ENCODE measurements at places on chromosomes 7 and 10. TPM values are rescaled to one million over a fixed set of nuclear protein-coding genes. Genes with fewer than 3 reads are reported as not detected.

- H3K4me1 ChIP-seq: no peaks in the 10 kb centered on the region
- H3K27me3 ChIP-seq: no peaks in the 10 kb centered on the region
- no peaks in the 10 kb centered on the region for H3K36me3 ChIP-seq
Measured at GRCh38 chr7:139784648-139785047, 6.8 kb upstream of the HIPK2 start.

DNA sequence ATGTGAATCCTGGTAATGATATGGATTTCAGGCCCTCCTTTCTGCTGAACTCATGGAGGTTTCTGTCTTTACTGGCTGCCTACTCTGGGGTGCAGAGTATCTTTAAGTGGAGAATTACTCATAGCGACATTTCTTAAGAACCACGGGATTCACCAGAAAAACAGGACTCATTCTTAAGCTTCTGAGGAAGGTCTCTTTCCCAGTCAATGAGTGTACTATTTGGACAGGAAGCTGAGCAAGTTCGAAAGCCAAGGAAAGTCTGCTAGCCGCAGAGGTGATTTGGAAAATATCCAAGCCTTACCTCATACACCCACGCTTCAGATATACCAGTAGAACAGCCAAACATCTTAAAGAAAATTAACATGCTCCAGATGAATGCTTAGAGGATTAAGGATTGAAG, 377.6 kb upstream of the MYO3A start:
- DNase-seq: no peak
- no peaks in the 10 kb centered on the region for H3K36me3 ChIP-seq
- H3K27me3 ChIP-seq: no peaks in the 10 kb centered on the region
- no peak overlapping the region for H3K27ac ChIP-seq

DNA sequence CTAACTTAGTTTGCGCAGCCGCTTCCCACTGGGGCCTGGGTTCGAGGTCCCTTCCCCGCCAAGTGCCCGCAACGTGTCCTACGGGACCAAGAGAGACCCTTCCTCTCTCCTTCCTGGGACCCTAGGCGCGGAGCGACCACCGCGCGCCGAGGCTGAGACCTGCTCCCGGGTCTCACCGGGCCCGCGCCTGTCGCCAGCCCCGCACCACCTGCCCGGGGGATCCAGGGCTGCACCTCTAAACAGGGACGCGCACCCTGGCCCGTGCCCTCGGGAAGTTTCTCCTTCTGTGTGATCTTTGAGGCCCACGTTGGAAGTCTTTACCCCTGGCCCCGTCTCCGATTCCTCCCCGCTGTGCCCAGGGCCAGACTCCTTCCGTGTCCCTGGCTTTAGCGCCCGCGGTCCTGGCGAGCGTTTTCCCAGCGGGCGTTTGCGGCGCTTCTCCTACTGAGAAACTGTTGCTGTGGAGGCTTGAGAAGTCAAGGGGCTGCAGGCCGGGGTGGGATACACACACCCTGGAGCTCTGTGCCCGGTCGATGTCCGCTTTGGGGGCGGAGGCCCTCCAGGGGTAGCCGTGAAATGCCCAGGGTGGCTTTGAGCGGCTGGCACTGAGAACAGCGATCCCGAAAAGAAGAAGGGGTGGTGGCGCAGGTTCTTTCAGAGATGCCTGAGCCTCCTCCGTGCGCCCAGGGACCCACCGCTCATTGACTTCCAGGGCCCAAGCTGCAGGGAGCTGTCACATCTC, 575 bp downstream of the PLPP4 start:
- H3K27me3 ChIP-seq: peaks cover 39% of the 10 kb centered on the region
- DNase-seq: no peak
- no peak overlapping the region for H3K27ac ChIP-seq
- H3K4me3 ChIP-seq: peak overlapping the region; percentile 55
- no peaks in the 10 kb centered on the region for H3K36me3 ChIP-seq
- H3K4me1 ChIP-seq: peaks cover 4% of the 10 kb centered on the region

DNA sequence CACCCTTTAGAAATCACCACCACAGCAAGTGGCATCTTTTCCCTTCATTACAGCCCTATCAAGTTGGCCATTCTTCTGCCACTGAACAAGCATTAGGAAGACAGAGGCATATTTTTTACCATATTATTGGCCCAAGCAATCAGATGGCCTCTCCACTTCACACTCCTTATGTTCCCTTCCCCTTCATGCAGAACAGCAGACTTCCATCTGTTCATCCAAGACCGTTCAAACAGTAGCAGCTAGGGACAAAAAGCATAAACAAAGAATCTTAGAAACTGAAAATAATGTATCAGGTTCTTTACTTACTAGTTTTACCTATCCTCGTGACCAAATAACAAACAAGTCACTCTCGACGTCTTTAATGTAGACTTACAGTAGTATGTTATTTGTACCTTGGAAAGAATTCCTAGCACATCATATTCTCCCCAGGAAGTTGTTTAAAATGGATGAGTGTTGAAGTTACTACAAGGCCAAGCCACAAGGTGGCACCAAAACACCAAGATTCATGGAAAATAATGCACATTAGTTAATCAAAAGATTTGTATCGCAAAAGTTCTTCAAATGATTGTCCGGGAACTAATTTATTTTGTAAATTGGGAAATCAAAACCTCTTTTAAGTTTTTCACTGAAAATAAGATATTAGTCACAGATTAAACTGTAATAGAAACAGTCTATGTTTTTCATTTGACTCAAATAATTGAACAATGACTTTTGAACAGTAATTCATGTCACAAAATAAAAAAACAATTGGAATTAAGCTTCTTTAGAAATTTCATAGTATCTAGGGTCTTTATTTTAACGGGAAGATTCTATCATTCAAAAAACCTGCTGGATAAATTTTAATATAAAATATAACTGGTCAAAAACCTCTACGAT, 112.1 kb downstream of the VPS41 start:
- H3K4me3 ChIP-seq: no peak overlapping the region
- DNase-seq: peak; percentile 27
- H3K36me3 ChIP-seq: no peaks in the 10 kb centered on the region
- H3K27ac ChIP-seq: no peak overlapping the region

DNA sequence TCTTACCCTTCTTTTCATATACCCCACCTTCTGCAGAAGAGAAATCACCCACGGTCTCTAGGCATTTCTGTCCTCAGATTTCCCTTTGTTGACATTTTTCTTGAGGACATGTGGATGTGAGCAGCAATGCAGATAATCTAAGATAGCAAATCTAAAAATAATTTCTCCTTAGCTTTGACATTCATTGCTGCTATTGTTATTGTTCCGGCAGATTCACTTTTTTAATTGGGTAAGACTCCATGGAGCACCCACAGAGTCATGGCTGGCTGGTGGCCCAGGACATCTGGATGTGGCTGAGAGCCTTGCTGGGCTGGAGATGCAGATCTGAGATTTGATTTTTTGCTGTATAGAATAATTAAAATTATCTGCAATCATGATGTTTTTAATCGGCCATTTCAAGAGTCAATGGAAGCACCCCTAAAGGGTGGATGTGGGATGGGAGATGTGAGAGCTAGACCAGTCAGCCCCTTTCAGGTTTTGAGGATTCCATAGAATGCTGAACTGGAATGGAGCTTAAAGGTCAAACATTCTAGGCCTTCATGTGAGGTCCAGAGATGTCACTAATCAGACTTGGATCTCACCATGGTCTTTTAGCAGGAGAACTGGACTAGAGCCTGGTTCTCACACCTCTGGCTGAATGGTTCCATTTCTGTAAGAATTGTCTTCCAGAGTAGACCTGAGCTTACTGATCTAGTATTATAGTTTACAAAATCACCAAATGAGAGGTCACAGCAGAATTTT, 37.5 kb downstream of the TAS2R41 start:
- H3K27me3 ChIP-seq: no peaks in the 10 kb centered on the region
- H3K4me1 ChIP-seq: no peaks in the 10 kb centered on the region
- DNase-seq: no peak
- H3K36me3 ChIP-seq: no peaks in the 10 kb centered on the region

DNA sequence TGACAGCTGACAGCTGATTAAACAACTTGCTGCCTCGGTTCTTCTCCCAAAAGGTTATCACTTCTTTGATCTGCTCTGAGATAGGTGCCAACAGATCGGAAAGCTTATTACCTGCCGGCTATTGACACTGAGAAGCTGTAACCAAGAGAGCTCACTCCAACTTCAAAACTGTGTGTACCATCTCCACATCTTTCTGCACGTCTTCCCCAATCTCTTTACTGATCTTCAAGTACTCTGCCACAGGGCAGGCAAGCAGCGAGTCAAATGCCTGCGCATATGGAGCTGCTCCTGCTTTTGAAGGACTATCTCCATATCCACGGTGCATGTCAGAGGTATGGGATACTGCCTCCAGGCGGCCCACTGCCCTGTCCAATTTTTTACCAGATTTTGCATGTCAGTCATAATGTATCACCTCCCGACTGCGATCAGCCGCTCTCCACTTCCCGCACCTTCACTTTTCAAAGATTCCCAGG, 352 bp upstream of the ZNF485 start:
- peak overlapping the region; percentile 58 for H3K27ac ChIP-seq
- no peak for DNase-seq
- no peaks in the 10 kb centered on the region for H3K36me3 ChIP-seq

DNA sequence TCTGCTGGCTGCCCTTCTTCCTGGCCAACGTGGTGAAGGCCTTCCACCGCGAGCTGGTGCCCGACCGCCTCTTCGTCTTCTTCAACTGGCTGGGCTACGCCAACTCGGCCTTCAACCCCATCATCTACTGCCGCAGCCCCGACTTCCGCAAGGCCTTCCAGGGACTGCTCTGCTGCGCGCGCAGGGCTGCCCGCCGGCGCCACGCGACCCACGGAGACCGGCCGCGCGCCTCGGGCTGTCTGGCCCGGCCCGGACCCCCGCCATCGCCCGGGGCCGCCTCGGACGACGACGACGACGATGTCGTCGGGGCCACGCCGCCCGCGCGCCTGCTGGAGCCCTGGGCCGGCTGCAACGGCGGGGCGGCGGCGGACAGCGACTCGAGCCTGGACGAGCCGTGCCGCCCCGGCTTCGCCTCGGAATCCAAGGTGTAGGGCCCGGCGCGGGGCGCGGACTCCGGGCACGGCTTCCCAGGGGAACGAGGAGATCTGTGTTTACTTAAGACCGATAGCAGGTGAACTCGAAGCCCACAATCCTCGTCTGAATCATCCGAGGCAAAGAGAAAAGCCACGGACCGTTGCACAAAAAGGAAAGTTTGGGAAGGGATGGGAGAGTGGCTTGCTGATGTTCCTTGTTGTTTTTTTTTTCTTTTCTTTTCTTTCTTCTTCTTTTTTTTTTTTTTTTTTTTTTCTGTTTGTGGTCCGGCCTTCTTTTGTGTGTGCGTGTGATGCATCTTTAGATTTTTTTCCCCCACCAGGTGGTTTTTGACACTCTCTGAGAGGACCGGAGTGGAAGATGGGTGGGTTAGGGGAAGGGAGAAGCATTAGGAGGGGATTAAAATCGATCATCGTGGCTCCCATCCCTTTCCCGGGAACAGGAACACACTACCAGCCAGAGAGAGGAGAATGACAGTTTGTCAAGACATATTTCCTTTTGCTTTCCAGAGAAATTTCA, 1.7 kb downstream of the ADRB1 start:
- no peak for DNase-seq
- no peak overlapping the region for H3K27ac ChIP-seq
- H3K36me3 ChIP-seq: no peaks in the 10 kb centered on the region
- H3K4me3 ChIP-seq: peak overlapping the region; percentile 37
- H3K27me3 ChIP-seq: peaks cover 44% of the 10 kb centered on the region
- H3K4me1 ChIP-seq: no peaks in the 10 kb centered on the region

GRCh38 chr10:8054244-8054493, 319 bp upstream of the GATA3 start:
- no peaks in the 10 kb centered on the region for H3K36me3 ChIP-seq
- no peak for DNase-seq
- H3K27ac ChIP-seq: peak overlapping the region; percentile 96
- no peaks in the 10 kb centered on the region for H3K4me1 ChIP-seq

DNA sequence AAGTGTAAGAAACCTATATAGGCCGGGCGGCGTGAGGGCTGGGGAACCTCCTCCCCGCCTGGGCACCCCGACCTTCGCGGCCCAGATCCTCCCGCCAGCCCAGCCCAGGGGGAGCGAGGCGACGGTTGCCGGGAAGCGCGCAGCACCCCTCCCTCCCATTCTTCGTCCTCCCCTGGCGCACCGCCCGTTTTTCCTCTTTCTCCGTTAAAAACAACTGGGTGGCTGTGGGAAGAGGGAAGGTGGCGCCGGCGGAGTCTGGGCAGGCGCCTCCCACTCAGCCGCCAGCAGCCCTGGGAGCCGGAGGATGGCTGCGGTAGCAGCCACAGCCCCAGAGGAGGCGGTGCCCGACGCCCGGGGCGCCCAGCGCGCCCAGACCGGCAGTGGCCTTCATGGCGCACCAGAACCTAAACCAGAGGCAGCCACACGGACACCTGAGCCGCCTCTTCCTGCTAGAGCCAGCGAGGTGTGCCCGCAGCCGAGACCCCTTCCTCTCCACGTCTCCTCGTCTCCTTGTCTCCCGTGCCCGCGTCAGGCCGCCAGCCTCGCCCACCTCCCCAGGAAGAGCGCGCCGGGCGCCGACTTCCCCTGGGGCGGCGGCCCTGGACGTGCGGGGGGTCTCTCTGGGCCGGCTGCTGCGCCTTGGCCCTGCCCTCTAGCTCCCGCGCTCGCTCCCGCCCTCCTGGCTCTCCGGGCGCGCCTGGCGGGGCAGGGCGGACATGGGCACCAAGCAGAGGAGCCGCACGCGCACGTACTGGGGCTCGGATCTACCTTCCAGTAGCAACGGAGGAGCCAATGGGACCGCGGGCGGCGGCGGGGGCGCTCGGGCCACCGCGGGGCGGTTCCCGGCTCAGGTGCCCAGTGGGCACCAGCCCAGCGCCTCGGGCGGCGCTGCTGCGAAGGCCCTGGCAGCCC, 32.8 kb upstream of the SFTPD start:
- H3K4me1 ChIP-seq: no peaks in the 10 kb centered on the region
- no peaks in the 10 kb centered on the region for H3K27me3 ChIP-seq
- DNase-seq: peak; percentile 30
- H3K36me3 ChIP-seq: no peaks in the 10 kb centered on the region

MCM10 gene
- 0.15 TPM for total RNA-seq

DNMBP gene
- 20.6 TPM for total RNA-seq

OGDH gene
- total RNA-seq: 46.2 TPM

PVRIG gene
- 0.66 TPM for total RNA-seq

FAM180A gene
- total RNA-seq: 9.1 TPM

ADRA2A gene
- total RNA-seq: 14.9 TPM

LAMB1 gene
- 324 TPM for total RNA-seq

SRRM3 gene
- 7.9 TPM for total RNA-seq

CCDC7 gene
- total RNA-seq: 34.7 TPM

Measured in breast epithelium (tissue), 4 donors.